ENCODE measurements at places on chromosomes 1 and 21. TPM values are rescaled to one million over a fixed set of nuclear protein-coding genes. Genes with fewer than 3 reads are reported as not detected.

DNA sequence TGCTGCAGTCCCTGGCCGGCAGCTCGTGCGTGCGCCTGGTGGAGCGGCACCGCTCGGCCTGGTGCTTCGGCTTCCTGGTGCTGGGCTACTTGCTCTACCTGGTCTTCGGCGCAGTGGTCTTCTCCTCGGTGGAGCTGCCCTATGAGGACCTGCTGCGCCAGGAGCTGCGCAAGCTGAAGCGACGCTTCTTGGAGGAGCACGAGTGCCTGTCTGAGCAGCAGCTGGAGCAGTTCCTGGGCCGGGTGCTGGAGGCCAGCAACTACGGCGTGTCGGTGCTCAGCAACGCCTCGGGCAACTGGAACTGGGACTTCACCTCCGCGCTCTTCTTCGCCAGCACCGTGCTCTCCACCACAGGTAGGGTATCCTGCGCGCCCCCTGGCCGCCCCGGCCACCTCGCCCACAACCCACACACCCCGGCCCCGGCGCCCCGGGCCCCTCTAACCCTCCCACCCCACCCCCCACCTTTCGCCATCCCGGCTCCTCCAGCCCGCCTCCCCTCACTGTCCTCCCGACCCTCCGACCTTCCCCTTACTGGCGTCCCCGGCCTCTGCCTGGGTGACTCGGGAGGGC, 352 bp downstream of the KCNK1 start:
- DNase-seq = peak; percentile 45

DNA sequence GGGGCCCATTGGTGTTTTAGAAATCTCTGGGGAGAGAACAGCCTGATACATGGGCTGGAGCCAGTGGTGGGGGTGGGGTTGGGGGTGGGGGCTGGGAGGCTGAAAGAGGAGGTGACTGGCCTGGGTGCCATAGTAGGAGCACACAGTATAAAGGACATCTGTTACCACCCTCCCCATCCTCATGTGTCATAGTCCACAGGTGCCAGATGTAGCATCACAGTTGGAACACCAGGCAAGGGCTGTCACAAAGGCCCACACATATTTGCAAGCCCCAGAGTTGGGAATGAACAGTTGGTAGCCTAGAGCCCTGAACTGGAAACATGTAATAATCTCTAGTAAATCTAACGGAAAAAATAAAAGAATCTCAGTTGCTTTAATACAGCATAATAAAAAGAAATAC, 55.1 kb upstream of the CR2 start:
- no peak for DNase-seq

- no peak for DNase-seq
Observed at GRCh38 chr1:176605176-176605575, 142.2 kb downstream of the PAPPA2 start.

- no peak for DNase-seq
Observed at GRCh38 chr1:212295579-212295978, 10.4 kb downstream of the PPP2R5A start.

DNA sequence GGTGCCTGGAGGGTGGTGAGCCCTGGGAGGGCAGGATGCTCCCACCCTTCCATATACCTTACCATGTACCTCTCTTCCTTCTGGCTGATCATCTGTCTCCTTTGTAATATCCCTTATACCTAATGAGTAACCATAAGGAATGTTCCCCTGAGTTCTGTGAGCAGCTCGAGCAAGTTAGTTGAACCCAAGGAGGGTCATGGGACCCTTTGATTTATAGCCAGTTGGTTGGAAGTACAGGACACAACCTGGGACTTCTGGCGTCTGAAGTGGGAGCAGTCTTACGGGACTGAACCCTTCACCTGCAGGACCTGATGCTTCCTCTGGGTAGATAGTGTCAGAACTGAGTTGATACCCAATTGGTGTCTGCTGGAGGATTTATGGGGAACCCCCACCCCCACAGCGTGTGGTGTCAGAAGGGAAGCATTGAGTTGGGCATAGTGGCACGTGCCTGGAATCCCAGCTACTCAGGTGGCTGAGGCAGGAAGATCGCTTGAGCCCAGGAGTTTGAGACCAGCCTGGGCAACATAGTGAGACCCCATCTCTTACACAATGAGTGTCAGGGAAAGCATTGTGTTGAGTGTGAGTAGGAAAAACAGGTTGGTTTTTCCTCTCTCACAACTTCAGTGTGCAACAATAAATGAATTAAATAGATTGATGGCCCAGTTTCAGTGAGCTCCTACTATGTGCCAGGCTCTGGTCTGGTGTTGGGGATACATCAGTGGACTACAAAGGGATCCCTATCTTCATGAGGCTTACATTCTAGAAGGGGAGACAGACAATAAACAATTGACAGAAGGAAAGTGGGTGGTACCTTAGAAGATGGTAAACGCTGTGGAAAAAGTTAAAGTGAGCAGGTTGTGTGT, 16.0 kb downstream of the DNAJC16 start:
- no peak for DNase-seq

DNA sequence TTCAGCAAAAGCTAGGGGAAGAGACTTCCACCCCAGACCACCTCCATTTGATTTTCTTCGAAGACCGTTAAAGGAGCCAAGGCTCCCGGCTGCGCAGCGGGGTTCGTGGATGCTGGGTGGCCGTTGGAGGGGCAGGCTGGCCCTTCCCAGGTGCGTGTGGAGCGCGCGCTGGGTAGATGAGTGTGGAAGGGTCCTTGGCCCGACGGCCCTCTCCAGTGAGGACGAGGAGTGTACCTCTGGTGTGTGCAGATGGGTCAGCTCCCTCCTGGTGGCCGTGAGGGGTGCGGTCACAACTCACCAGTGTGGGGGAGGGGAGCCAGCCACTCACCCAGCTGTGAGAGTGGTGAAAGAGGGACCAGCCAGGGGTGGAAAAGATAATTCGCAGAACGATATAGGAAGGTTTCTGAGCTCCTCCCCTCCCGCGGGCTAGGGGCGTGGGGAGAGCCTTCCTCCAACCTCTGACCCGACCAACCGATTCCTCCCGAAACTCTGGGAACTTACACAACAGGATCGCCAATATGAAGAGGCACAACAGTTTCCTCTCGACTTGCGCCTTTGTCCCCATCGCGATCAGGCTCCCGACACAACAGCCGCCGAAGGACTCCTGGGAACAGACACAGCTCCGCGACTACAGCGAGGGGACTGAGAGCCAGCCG, at the start of gene F11R:
F11R (minus strand) TSS at position 644 of the 656 bp plus-strand sequence; CDS start at position 565, 79 bp downstream.
- peak; percentile 49 for DNase-seq

DNA sequence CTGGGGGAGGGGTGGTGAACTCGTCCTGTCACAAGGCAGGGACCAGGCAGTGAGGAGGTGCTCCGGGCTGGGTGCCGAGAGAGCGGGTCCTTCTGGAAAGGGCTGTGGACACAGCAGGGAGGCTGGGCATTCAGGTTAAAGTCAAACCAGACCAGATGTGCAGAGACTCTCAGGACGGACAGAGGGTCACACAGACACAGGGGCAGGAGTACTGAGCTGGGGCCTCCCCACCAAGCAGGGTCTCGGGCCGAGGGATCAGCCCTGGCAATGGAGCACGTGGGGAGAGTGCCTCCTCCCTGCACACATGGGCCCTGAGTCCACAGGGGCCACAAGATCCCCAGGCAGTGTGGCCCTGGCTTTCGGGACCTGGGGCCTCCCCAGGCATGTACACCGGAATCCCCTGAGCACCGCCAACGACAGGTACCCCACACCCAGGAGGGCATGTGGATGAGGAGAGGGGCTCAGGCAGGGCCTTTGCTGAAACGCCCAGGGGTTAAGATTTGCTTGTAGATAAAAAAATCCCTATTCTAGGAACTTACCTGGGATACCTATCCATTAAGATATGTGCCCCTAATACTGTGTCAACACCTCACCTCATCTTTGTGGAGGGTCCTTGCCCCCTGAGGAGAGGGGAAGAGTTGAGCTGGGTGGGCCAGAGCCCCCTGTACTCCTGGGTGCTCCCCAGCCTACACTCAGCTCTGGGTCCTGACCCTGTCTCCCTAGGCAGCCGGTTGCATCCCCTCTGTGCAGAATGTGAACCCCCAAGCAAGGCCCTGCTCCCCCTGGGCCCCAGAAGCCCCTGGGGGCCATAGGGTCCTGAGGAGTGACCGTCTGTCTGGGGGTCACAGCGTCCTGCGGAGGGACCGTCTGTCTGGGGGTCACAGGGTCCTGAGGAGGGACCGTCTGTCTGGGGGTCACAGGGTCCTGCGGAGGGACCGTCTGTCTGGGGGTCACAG, 46.9 kb upstream of the ADARB1 start:
- no peak for DNase-seq

DNA sequence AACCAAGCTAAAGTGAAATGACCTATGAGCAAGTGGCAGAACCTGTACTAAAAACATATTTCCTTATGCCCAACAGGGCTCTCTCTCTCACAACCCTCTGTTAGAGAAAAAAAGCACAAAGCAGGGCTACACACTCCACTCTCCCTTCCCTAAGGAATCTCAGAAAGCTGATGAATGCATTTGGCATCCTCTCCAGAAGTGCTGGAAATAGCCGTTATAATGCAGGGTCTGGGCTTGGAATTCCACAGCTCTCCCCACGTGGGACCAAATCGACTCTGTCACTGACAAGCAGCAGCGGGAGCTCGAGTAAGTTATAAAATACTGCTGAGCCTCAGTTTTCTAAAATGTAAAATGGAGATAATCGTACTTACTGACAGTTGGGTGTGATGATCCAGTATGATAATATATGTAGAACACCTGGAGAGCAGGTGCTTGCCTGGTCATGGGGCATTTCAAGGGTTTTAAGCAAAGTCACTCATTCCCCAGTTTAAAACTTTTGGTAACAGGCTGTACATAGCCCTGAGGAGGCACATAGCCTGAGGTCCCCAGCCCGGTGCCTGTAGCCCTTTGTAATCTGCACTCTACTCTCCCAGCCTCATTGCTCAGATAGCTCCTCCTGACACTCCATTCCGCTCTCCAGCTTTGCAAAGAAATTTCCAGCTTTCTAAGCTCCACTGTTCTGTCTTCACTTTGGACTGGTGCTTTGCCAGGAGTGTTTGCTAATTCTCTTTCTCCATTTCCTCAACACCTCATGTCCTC, 175.6 kb upstream of the DAB1 start:
- no peak for DNase-seq

GRCh38 chr1:43708002-43708410, 670 bp downstream of the ST3GAL3 start:
- peak; percentile 58 for DNase-seq

GRCh38 chr21:26840201-26840600, 5.0 kb downstream of the ADAMTS1 start:
- DNase-seq = no peak

GRCh38 chr1:27428316-27429028, 36.0 kb downstream of the GPR3 start:
- peak; percentile 41 for DNase-seq

GRCh38 chr1:59033761-59034160, 249.9 kb upstream of the JUN start:
- no peak for DNase-seq

GRCh38 chr21:25688275-25689155, 46.2 kb downstream of the ATP5PF start:
- no peak for DNase-seq

DNA sequence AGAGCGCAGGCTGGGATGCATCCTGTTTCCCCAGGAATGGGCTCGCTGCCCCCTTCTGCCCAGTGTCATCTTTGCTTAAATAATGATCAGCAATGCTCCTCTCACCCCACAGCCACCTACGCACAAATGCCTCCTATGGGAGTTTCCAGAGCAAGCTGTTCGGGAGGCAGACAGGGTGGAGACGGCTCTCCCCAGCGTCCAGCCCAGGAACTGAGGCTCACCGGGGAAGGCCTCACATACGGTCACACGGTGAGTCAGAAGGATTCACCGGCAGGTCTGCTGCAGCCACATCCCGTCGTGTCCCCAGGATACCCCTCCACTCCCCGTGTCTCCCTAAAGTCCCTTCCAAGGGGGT, 40.3 kb upstream of the RUNX3 start:
- DNase-seq = peak; percentile 24

GRCh38 chr1:150149271-150150132, at the start of gene PLEKHO1:
Gene PLEKHO1 (plus strand): TSS chr1:150149916. CDS start chr1:150150258, 342 bp downstream.
- peak; percentile 81 for DNase-seq

DNA sequence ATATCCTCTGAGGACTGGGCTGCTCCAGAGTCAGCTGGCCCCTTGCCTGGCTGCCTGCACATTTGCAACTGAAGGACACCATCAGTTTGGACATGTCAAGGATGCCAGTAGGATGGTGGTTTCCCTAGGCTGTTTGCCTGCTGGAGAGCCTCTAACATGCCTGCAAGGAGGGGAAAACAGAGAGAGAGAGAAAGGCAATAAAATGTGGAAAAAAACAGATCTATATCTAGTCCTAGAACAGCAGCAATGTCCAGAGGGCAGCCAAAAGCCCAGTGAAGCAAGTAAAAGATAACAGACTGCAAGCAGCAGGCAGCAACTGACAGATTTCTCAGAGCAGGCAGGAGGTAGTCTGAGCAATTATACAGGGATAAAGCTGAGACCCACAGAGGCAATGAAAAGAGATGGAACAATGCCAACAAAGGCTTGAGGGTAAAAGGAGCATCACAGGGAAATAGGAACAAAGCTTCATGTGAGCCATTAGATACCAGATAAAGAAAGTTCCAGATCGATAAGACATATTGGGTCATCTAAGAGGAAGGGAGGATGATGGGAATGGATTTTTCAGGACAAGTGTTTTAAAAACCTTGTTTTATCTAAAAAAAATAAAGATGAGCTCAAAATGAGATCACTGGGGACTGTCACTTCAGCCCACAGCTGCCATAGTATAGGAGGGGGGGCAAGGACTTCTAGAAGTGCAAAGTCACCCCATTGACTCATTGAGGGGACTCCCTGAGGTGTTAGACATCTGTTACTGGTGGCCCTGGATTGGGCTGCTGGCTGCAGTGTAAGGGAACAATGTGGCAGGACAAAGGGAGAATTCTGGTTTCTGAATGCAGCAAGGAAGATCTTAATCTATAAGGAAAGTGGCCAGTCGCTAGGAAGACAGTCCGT, 38.6 kb upstream of the GADD45A start:
- peak; percentile 88 for DNase-seq

DNA sequence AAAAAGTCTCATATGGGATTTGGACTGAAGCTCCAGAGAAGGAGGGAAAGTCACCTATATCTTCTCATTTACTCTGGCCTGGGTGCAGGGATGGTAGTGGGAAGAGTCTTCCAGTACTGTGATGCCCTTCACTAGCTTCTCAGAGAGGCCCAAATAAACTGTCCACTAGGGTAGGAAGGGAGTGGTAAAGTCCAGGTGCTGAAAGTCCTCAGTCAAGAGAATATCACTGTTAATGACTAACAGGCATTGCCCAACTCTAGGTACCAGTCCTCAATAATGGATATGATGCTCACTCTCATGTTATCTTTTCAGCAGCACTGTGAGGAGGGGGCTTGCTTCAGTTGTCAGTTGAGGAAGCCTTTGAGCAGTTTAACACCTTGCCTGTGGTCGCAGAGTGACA, 64.0 kb downstream of the LHX8 start:
- DNase-seq = no peak

PCAT6 gene
- not detected for total RNA-seq

LCE1D gene
- total RNA-seq = not detected

EXTL1 gene
- total RNA-seq = 6.0 TPM

RSPO1 gene
- total RNA-seq = not detected

TMEM200B gene
- 14.8 TPM for total RNA-seq

TBX15 gene
- total RNA-seq = under 0.01 TPM

B3GALT2 gene
- total RNA-seq = 12.9 TPM

CFHR3 gene
- not detected for total RNA-seq

L1TD1 gene
- under 0.01 TPM for total RNA-seq

MROH7 gene
- under 0.01 TPM for total RNA-seq

CFHR2 gene
- not detected for total RNA-seq

METTL25B gene
- total RNA-seq = 12.5 TPM
